ENCODE measurements at places on chromosomes 6 and 20.

DNA sequence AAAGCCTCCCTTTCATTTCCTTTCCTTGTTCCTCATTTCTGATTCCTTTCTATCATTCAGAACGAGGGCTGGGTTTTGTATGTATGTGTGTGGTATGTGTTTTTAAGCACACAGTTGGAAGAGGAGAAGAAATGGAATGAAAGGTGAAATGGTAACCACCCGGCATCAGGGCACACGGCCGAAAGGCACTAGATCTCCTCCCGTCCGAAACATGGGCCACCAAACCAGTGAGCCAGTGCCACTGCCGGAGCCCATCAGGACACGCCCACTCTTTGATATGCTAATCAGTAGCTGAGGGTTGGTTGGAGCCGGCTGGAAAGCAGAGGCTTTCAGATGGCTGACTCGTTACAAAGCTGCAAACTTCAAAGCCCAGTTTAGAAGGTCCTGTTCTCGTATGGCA, 228.6 kb upstream of the JARID2 start:
- no peak for DNase-seq

DNA sequence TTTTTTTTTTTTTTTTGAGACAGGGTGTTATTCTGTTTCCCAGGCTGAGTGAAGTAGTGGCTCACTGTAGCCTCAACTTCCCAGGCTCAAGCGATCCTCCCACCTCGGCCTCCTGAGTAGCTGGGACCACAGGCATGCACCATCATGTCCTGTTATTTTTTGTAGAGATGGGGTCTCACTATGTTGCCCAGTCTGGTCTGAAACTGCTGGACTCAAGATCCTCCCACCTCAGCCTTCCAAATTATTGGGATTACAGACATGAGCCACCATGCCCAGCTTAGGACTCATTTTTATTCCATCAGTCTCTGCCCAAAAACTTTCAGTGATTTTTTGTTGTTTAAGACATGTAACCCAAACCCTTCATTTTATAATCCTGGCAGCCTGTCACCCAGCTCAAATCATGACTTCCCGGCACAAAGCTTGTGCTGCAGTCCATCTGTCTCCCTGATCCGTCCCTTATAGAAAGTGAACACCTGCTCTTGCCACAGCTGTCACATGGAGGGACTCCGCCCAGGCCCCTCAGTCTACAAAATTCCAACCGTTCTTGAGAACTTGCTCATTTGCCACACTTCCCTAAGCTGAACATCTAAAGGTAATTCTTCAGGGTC, 183.9 kb upstream of the JARID2 start:
- no peak for DNase-seq

DNA sequence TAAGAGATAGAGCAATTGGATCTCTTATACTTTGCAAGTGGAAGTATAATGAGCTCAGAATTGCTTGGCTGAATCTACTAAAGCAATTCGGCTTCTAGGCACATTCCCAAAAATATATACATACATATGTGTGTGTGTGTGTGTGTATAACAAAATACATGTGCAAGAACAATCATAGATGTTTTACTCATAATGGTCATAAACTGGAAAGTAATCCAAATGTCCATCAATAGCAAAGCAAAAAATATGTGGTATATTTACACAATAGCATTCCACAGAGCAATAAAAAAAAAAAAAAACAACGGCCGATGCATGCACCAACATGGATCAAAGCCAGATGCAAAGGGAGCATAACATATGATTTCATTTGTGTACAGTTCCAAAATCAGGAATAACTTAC, 707.9 kb downstream of the RFPL4B start:
- DNase-seq: no peak

DNA sequence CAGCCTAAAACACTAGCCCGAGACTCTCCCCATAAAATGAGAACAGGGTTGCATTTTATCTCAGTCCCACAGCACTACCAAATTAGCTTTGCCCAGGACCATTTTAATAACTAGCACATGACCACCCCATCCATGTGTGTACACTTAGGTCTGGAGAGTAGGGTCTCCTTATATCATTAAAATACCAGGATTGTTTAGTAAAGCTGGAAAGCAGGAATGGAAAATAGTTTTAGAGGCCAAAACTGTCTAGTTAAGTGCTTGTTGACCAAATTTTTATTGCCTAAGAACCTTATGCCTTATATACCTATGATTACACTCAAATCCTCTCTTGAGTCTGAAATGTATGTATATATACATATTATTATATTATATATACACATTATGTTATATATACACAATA, 608.4 kb downstream of the HDGFL1 start:
- DNase-seq: no peak

GRCh38 chr20:19929481-19930145, 87.5 kb upstream of the NAA20 start:
- no peak for DNase-seq

DNA sequence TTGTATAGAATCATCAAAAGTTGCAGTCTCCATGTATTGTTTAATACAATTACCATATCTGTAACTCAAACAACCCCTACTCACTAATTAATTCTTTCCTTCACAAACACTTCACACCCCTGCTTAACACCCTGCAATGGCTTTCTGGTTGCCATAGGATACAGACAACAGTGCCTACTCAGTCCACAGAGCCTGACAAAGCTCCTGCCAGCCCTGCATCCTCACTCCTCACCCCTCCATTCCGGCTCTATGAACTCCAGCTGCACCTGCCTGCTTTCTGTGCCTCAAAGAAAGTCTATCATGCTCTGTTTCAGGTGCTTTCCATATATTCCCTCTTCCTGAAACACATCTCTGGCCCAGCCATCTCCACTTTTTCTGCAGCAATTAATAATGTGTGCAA, 253.4 kb downstream of the HACE1 start:
- no peak for DNase-seq

- DNase-seq: no peak
These were observed 61.2 kb upstream of the SUPT3H start for GRCh38 chr6:45438849-45439406.

- DNase-seq: no peak
These were observed 71.5 kb upstream of the LAMP5 start for GRCh38 chr20:9442858-9443257.

- no peak for DNase-seq
These were observed 101.7 kb downstream of the TSHZ2 start for GRCh38 chr20:53073636-53074415.

Measured in stimulated activated CD4-positive, alpha-beta T cell treated with anti-CD3 and anti-CD28 coated beads, Interleukin-1b, Interleukin-23, amount 100 ng/mL, for 1 hour (primary cell).